ENCODE measurements at places on chromosomes 3 and 15.
A peak's percentile ranks its signal among the peaks of the same experiment; 100 is the strongest.

DNA sequence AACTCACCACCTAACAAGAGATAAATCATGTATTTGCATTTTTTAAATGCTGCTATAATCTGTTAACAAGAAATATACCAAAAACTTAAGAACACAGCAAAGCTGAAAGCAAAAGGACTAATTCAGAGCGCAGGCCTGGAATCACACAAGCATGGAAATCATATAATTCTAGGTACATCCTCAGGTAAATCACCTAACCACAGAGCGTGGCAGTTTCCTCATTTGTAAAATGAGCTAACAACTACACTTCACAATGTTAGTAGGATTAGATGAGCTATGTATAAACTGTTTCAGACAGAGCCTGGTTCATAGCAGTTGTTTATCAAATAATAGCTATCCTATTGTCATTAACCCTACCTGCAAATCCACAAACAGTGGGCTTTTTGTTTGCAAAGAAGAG, 146.4 kb downstream of the ERC2 start:
- no peak for DNase-seq

- DNase-seq, result no peak
Measured at GRCh38 chr15:75114796-75115195, 86.9 kb upstream of the C15orf39 start.

- no peak for DNase-seq
Measured at GRCh38 chr3:71006810-71007785, 576.4 kb downstream of the FOXP1 start.

GRCh38 chr3:113741086-113741485, 5.0 kb downstream of the NAA50 start:
- no peak for DNase-seq

- DNase-seq, result no peak
Measured at GRCh38 chr3:100518244-100518643, 25.8 kb downstream of the TMEM45A start.

DNA sequence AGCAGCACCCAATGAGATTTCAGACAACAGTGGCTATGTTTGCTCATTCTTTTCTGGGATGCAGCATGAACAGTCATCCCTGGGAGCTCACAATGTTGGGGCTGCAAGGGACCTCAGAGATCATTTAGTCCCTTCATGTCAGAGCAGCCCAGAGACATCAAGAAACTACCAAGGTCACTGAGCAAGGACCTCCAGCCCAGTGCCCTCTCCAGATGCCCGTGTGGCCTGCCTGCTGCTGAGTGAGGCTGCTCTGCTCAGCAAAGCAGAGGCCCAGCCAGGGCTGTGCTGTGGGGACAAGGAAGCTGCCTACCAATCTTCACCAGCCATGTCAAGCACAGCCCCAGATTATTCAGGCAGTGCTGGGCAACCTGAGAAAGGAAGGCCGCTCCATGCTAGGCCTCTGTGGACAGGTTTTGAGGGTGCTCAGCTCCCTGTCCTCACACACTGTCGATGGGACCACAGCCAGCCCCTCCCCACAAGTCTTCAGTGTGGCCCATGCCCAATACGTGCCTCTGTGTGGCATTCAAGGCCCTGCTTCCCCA, 99.7 kb downstream of the DAPK2 start:
- no peak for DNase-seq

DNA sequence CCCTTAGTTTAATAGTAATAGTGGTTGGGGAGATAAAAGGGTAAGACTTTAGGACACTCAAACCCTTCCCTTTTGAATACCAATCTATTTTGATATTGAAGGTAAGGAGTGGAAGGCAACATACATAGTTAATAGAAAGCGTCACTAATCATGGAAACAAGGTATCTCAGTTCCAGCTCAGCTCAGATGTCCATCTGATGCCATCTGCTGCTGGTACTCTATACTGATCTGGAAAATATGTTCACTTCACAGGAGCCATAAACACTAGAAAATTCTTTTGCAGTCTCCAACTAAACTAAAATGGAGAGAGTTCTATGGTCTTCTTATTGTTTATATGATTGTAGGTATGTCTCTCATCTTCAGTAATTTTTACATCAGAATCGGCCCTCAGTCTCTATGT, 1777.1 kb downstream of the OTOL1 start:
- no peak for DNase-seq

DNA sequence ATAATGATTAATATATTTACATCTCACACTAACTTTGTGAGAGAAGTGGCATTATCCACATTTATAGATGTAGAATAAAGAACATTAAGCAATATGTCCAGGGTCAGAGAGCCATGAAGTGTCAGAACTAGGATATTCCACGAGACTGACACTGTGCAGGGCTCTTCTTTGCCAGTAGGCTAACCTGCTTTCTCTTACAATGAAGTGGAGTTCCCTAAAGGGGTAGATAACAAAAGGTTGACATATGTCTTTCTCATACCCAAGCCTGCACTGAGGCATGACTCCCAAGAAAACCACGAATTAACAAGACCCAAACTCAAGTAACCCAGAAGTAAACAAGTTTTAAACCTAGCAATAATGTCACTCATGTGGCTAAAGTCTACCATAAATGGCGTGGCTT, 191.5 kb upstream of the SLC2A2 start:
- no peak for DNase-seq

DNA sequence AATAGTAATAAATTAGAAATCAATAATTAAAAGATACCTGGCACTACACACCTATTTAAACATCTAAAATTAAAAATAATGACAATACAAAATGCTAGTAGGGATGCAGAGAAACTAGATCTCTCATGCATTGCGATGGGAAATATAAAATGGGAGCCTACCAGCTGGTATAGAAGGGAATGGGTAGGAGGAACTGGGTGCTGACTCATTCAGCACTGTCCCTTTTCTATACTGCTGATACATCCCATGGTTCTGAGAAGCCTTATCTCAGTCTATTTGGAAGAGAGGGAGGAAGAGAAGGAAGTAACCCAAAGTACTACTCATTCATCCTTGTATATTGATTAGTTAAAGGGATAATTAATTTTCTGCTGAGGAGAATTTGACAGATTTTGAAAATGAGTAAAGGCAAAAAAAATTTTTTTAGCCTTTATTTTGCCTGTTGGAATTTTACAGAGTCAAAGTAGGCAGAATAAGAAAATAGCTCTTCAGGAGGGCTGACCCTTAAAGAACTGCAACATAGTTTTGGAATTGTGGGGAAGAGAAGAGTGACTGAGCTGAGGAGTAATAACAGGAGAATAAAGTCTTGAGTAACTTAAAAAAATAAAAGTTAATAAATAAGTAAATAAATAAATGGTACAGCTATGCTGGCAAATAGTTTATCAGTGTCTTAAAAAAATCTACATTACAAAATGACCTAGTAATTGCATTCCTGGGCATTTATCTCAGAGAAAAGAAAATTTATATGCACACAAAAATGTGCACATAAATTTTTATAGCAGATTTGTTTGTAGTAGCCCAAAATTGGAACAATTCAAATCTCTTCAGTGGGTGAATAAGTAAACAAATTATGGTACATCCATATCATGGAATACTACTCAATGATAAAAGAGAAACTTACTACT, 15.3 kb upstream of the BHLHE40 start:
- DNase-seq, result no peak

- DNase-seq, result no peak
Measured at GRCh38 chr3:135497979-135498378, 467.5 kb upstream of the PPP2R3A start.

DNA sequence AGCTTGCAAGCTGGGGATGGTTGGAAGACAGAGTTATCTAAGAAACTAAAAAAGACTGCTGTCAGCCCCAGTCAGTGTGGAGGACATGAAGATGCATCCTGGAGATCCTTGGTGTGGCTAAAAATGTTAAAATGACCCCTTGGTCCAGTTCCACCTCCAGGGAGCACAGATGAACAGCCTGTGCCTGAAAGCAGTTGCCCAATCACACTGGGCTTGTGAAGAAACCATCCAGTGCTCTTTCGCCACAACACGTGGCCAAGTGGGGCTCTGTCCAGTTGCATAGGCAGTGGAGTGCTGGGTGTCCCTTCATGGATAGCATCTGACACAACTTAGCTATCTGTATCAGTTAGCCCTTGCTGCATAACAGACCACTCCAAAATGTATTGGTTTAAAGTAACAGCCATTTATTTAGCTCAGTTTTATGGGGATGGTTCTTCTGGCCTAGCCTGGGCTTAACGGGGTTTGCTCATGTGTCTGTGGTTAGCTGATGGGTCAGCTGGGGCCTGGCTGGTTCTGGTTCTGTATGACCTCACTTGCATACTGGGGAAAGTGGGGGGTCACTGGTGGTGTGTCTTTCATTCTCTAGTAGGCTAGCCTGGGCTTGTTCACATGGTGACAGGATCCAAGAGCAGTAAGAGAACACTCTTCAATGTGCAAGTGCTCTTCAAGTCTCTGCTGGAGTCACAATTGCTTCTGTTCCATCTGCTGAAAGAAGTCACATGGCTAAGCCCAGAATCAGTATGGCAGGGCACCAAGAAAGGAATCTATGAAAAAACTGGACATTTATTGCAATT, 226.2 kb downstream of the PDCD6IP start:
- DNase-seq, result no peak

DNA sequence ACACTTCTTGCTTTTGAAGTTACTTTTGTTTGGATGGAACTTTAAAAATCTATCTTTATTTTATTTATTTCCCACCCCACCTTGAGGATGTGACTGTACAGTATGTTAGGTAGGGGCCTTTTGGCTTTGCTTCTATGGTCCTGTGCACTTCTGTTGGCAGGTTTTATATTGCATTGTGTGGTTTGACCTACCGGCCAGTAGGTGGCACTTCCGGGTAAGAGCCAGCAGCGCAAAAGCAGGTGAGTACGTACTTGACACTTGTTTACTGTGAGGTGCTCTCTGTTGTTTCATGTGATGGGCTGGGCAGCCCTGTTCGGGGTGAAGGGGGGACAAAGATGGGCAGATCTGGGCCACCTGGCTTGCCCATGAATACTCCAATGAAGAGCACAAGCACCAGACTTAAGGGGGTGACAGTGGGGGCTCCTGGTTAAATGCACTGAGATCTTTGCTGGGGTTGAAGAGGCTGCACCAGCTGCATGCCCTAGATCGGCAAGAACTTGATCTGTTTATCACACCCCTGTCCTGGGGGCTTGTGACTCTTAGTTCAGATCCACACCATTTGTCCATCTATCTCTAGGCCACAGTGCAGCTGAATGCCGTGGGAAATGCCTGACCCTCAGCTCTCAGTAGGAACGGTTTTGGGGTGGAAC, 131.6 kb downstream of the NLGN1 start:
- DNase-seq, result peak; percentile 7

GRCh38 chr3:54157860-54158259, 35.5 kb downstream of the CACNA2D3 start:
- DNase-seq, result no peak

DNA sequence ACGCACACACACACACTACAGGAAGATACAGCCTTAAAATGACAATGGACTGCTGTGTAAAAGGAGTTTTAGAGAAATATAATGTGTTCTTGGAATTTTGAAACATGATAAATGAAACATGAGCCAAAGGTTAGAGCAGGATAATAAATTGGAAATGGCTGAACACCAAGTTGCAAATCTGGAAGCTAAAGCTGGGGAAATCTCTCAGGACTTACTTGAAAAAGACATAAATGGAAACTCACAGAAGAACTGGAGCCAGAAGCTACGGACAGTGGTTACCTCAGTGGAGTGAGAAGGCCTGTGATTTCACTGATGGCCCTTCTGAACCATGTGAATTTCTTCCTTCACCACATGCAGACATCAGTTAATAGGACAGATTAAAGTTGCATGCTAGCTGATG, 37.3 kb upstream of the ATP10A start:
- DNase-seq, result no peak

DNA sequence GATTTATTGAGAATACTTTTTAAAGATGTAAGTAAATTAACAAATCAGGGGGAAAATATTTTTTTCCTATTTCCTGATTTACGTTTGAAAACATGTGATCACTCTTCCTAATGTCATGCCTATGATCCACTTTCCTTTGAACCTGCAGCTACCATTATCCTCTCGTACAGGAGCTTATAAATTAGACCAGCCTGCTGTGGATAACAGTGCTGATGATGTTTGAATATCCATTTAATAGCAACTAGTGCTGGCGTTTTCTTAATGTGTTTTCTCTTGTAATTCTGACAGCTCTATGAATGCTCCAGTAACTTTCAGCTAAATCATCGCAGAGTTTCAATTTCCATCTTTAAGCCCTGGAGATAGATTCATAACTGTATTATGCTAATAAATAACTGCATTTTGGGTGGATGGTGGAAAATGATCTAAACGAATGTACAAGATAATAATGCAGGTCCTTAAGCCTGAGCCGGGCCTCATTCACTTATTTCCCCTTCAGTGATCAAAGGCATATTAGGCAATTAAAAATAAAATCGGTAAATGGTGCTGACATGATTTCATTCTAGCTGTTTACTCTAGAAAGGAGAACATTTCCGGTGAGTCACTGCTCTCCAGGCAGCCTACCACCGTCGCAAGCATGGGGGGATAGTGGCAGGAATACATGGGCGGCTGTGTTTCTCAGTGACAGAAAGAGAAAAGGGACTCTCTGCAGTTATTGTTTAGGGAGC, 58.5 kb upstream of the SLC24A5 start:
- DNase-seq, result peak; percentile 47

- DNase-seq, result no peak
Measured at GRCh38 chr3:100759159-100759558, 49.9 kb downstream of the TFG start.

- no peak for DNase-seq
Measured at GRCh38 chr15:54011656-54012055, 33.4 kb downstream of the UNC13C start.

DNA sequence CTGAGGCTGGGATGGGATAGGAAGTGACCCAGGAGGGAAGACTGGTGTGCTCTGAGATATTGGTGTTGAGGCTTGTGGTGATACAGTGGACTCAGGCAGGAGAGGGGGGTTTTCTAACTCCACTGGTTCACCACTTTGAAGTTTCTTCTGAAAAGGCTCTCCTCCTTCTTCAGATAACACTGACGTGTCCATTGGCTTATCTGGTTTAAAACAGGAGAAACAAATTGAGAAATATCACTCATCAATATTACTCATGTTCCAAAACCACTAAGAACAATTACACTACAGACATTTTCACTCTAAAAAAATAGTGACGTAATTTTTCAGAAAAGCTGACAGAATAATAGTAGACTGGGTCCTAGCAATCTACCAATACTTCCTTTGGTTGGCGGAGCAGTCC, 23.1 kb downstream of the TP53BP1 start:
- DNase-seq, result peak; percentile 54

GRCh38 chr3:180934638-180935037, 22.2 kb downstream of the FXR1 start:
- no peak for DNase-seq

DNA sequence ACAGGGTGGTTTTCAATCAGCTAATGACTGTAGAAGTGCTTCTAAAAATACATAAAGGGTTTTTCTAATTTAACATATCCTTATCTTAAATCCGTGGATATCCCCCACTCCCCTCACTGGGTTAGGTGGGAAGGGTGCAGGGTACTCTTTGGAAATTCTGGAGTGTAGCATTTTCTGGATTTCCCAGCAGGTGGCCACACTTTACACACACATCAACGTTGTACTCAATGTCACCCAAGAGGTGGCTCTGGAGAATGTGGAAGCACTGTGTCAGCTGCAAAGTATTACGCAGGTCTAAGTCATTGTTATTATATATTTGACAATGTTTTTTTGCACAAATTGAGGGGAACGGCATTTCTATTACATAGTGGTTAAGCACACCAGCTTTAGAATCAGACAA, 168.8 kb downstream of the CHDH start:
- DNase-seq, result peak; percentile 15
